Dermis lymphatic vessel endothelial cell (primary cell): ENCODE measurements at places on chromosomes 11 and 22. TPM values are rescaled to one million over a fixed set of nuclear protein-coding genes. Genes with fewer than 3 reads are reported as not detected.

RFPL2 gene
- under 0.01 and 0.09 TPM in 2 replicates for total RNA-seq

FAM180B gene
- total RNA-seq: not detected in 2 replicates

CCDC73 gene
- total RNA-seq: under 0.01 TPM in 2 replicates

FGF3 gene
- not detected in 2 replicates for total RNA-seq

PAMR1 gene
- total RNA-seq: 0.17 and 1.4 TPM in 2 replicates

ALDH3B2 gene
- total RNA-seq: not detected in 2 replicates

XRCC6 gene
- total RNA-seq: 291 and 343 TPM in 2 replicates

FADS2 gene
- 23.1 and 32.7 TPM in 2 replicates for total RNA-seq

PIH1D2 gene
- total RNA-seq: 0.33 and 0.69 TPM in 2 replicates

GGTLC3 gene
- total RNA-seq: not detected in 2 replicates

LRRC74B gene
- total RNA-seq: not detected in 2 replicates

MSANTD4 gene
- 16.5 and 25.5 TPM in 2 replicates for total RNA-seq

OOSP2 gene
- total RNA-seq: not detected in 2 replicates

MMP12 gene
- total RNA-seq: not detected in 2 replicates

ADSL gene
- 107 and 168 TPM in 2 replicates for total RNA-seq

TRPC6 gene
- total RNA-seq: 10.3 and 44.4 TPM in 2 replicates

DUSP8 gene
- total RNA-seq: 0.17 and 0.54 TPM in 2 replicates

OR4A16 gene
- not detected in 2 replicates for total RNA-seq

HSPB2 gene
- not detected in 2 replicates for total RNA-seq

LYVE1 gene
- 208 and 386 TPM in 2 replicates for total RNA-seq

DGCR6 gene
- total RNA-seq: 0.43 and 1.8 TPM in 2 replicates

PTPRCAP gene
- total RNA-seq: 0.11 and 0.43 TPM in 2 replicates

MPZL3 gene
- 1.2 and 2.1 TPM in 2 replicates for total RNA-seq

LARGE1 gene
- 3.7 and 4.0 TPM in 2 replicates for total RNA-seq

RCOR2 gene
- under 0.01 and 0.26 TPM in 2 replicates for total RNA-seq

TCIRG1 gene
- total RNA-seq: 43.9 and 45.9 TPM in 2 replicates

VSIG10L2 gene
- 0.09 TPM in 1 of 2 replicates, not detected in the other for total RNA-seq

ARHGAP8 gene
- 0.09 TPM in 1 of 2 replicates, not detected in the other for total RNA-seq

RASL10A gene
- 6.2 and 22.6 TPM in 2 replicates for total RNA-seq

NFAM1 gene
- total RNA-seq: not detected in 2 replicates

CASP5 gene
- not detected in 2 replicates for total RNA-seq

CNGA4 gene
- total RNA-seq: under 0.01 TPM in 1 of 2 replicates, not detected in the other

ELMOD1 gene
- total RNA-seq: 1.1 and 2.0 TPM in 2 replicates

TPCN2 gene
- total RNA-seq: 10.2 and 12.0 TPM in 2 replicates

MMP8 gene
- total RNA-seq: not detected in 2 replicates

MICAL2 gene
- 112 and 136 TPM in 2 replicates for total RNA-seq

MOGAT2 gene
- total RNA-seq: 0.09 TPM in 1 of 2 replicates, not detected in the other

UPK3A gene
- not detected in 2 replicates for total RNA-seq

C11orf91 gene
- 0.09 and 0.11 TPM in 2 replicates for total RNA-seq

DRD4 gene
- not detected in 2 replicates for total RNA-seq
